ENCODE measurements at places on chromosomes 3 and 15. TPM values are rescaled to one million over a fixed set of nuclear protein-coding genes. Genes with fewer than 3 reads are reported as not detected.
A peak's percentile ranks its signal among the peaks of the same experiment; 100 is the strongest.

CCNDBP1 gene
- 103 TPM for total RNA-seq

RHCG gene
- total RNA-seq, result not detected

SAMMSON gene
- total RNA-seq, result not detected

COL8A1 gene
- total RNA-seq, result 42.2 TPM

GJD2 gene
- not detected for total RNA-seq

SLC28A2 gene
- not detected for total RNA-seq

CCDC54 gene
- total RNA-seq, result not detected

SNRPN gene
- total RNA-seq, result 104 TPM

CPNE9 gene
- not detected for total RNA-seq

APOD gene
- total RNA-seq, result not detected

ZDHHC23 gene
- total RNA-seq, result 0.45 TPM

C2CD4A gene
- total RNA-seq, result not detected

FANCD2OS gene
- total RNA-seq, result not detected

ADAMTS17 gene
- total RNA-seq, result 0.50 TPM

GABRB3 gene
- total RNA-seq, result not detected

GOLGA6L1 gene
- total RNA-seq, result not detected

IL16 gene
- total RNA-seq, result not detected

ARGFX gene
- not detected for total RNA-seq

CIB2 gene
- 3.8 TPM for total RNA-seq

CCR1 gene
- total RNA-seq, result 0.87 TPM

LSAMP gene
- not detected for total RNA-seq

ATP8B4 gene
- total RNA-seq, result not detected

B3GNT5 gene
- 0.66 TPM for total RNA-seq

GP9 gene
- not detected for total RNA-seq

LYZL4 gene
- total RNA-seq, result not detected

DNA sequence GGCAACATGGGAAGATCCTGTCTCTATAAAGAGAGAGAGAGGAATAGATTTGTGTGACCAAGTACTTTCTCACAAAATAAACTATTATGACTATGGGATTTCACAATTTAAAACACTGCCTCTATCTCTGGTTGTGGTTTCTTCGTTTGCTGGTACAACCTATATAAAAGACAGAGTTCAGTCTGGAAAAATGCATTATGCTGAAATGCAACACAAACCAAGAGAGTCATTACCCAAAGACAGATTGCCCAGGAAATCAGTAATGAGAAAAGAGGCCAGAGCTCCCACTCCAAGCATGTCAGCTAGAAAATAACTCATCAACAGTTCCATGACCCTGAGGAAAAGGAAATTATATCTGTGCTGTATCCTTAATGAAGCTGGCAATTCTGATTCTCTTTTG, 23.2 kb downstream of the GPR176 start:
- no peak for DNase-seq

- DNase-seq, result no peak
These were observed 49.0 kb upstream of the OSBPL11 start for GRCh38 chr3:125644036-125645005.

DNA sequence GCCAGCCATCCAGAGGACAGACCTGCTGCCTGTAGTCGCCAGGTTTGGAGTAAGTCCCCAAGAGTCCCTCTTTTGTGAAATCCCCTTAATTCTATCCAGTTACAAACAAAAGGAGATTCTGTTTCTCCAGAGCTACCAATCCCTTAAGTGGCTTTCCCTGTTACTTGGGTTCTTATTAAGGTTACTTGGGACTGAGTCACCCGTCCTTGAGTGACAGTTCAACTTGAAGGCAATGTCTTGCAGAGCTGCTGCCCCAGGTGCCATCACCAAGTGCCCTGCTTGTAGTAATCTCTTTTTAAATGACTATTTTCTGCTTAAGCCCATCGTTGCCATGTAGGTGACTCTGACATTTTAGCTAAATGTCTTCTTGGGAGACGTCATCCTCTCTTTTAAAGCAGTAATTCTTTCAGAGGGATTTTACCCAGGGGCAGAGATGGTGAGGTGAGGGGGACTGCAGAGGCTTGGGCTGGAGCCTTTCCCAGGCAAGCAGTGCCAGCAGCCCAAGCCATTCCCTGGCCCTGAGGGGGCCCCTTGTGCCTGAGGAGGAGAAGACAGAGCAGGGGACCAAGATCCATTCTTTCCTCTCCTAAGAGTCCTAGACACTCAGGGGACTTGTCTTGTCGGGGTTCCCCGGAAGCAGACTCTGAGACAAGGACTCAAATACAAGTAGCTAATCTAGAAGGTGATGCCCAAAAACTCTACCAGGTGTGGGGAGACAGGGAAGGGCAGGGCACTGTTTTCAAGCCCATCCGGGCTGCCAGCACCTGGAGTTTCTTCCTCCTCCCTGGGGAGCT, 253.7 kb downstream of the PLCL2 start:
- no peak for DNase-seq

DNA sequence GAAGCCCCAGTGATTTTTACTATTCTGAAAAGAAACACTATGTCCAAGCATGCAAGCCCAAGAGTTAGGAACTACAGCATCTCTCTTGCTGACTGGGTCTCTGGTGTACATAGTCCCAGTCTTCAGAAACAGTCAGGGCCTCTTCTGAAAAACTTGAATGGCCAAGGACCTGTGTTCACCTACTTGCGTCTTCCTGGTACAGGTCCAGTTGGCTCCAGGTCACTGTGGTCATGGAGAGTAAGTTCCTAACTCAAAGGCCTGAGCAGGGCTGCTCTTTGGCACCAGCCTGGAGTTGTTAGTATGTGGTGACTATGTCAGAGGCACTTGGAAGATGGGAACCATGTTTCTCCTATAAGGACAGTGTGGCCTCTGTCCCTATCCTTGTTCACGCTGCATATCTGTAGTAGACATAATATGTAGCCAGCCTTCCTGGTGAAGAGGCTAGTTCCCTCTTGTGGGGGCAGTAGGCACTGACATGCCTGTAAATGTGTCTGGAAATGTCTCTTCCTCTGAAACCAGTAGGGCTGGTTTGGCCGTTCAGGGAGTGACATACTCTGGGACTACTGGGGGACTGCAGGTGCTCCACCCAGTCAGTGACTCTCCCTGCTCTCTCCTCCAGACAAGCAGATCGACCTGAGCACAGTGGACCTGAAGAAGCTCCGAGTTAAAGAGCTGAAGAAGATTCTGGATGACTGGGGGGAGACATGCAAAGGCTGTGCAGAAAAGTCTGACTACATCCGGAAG, 2.6 kb upstream of the RBM15B start:
- DNase-seq, result no peak

GRCh38 chr15:45572617-45573016, 14.6 kb upstream of the BLOC1S6 start:
- DNase-seq, result no peak

GRCh38 chr15:78752492-78753358, 58.5 kb downstream of the ADAMTS7 start:
- no peak for DNase-seq

- DNase-seq, result no peak
These were observed 10.8 kb upstream of the INSYN1 start for GRCh38 chr15:73763931-73764330.

DNA sequence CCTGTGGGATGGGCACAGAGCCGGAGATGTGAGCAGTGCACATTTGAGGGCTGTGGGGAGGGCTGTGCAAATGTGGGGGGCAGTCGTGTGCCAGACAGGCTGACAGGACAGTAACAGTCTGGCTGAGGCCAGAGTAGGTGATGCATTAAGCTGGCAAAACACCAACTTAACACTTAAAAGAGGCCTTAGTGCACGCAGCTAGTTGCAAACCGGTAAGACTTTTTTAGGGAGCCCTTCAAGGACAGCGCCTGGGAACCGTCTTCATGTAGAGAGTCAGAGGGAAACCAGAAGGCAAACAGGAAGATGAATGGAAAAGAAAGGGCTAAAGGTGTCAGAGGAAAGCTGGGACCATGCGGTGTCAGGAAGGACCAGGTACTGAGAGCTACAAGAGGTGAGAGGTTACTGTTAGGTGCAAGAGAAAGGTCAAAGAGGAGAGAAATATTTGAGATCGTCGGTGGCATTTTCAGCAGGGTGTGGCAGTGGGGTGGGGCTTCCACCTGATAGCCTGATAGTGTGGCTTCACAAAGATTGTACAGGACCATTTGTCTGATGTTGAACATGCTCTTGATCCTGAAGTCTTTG, 30.0 kb upstream of the CHD2 start:
- DNase-seq, result no peak

DNA sequence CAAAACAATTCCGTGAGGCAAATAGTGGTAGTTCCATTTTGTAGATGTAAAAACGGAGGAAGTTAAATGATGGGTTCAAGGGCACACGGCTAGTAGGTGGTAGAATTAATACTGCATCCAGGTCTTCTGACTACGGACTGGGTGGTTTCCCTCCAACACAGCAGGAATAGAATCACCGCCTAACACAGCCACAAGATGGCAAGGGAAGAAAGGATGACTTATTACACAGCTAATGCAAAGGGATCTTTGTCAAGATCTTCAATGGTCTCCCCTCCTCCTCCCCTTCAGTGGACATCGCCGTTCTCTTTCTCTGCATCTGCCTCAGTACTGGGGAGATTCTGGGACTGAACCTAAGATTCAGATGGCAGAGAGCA, 524 bp upstream of the TOPBP1 start:
- DNase-seq, result no peak

DNA sequence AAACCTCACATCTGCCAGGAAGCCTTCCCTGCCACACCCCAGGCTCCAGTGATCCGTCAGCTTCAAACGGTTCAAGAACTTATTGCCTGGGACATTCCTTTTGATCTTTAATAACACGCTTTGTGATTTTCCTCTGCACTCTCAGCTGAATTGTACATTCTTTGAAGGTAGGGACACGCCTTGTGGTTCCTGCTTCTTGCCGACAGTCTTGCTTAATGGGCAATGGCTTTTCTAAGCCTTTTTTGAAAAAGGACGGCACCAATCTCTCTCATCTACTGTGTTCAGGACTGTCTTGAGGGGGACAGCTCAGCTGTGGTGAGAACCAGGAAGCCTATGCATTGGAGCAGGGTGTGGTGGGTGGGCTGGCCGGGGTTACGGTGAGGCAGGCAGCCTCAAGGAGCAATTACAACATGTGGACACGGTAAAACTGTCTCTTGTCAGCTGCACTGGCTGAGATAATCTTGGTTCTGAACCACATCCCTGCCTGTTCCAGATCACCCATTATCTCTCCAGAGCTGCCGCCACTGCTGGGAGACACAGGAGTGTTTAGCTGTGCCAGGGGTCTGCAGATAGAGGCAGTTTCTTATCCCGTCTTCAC, 46.0 kb upstream of the GLCE start:
- no peak for DNase-seq

GRCh38 chr15:50183112-50183794, 1.3 kb downstream of the SLC27A2 start:
- DNase-seq, result no peak

DNA sequence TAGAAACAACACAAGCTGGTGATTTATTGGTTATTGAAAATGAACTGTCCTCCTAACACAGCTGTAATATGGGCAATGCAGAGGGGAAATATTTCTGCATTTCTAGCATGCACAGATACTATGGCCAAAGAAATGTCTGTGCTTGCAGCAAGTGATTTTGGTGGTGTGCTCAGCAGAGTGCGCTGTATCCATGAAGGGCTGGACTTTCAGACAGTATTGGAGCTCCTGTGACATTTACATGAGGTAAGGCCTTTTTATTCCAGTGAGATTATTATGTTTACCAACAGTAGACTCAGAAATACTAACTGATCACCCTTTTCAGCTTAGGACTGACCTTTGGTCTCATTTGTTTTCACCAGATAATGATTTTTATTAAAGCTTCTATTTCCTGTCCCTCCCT, 1302.6 kb upstream of the EPHA6 start:
- no peak for DNase-seq

GRCh38 chr15:74453925-74454763, 6.8 kb downstream of the UBL7 start:
- DNase-seq, result no peak

DNA sequence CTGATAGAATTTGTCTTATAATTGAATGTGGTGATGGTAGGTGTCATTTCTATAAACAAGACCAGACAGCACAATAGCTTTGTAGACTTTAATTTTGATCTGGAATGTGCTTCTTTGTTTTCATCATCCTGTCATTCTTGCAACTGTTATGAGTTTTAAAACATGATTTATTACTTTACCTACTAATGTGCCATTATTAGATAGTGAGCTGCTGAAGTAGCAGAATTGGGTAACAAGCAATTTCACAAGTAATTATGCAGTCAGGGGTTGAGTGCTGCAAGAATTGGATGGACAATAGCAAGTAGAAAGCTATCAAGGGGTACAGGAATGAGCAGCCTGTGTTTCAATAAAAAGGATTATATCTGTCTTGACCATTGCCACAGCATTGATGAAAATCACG, 975.6 kb downstream of the ROBO1 start:
- DNase-seq, result no peak

DNA sequence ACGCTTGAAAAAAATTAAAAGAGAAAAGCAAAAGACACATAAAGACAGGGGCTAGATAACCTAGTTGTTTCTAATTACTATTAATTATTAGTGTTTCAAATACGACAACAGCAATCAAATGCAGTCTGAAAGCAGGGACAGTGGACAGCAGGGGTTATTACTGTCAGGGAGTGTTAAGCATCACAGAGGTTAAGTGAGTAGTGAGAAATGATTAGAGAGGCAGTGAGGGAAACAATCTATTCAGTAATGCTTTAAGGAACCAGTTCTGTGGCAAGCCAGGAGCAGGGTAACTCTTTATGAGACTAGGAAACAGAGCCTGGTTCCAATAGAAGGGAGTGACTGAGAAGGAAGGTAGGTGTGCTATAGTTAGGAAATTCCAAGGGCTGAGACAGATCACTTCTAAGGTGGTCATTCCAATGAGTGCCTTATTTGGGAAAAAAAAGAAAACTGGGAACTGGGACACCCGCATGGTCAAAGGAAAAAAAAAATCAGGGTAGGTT, 15.0 kb downstream of the RYK start:
- DNase-seq, result no peak

DNA sequence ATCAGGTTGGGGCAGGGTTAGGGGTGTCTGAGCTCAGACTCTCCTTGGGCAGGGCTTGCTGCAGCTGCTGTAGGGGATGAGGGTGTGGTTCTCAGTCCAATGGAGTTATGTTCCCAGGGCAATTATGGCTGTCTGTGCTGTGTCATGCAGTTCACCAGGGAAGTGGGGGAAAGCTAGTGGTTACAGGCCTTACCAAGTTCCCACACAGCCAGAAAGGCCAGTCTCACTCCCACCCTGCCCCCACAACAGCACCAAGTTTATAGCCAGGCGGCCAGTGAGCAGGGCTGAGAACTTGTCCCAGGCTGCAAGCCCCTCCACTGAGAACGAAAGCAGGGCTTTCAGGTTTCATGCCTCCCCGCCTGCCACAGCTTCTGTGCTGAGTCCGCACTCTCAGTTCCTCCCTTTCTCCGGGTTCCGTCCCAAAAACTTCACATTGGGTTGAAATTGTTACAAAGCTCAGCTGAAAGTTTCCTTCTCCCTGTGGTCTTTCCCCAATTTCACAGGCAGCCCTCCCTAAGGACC, 19.6 kb upstream of the CPOX start:
- no peak for DNase-seq

- peak; percentile 37 for DNase-seq
These were observed 582 bp downstream of the CGNL1 start for GRCh38 chr15:57376696-57377477.

GRCh38 chr3:197298945-197299854, 788 bp upstream of the DLG1 start:
- peak; percentile 37 for DNase-seq
